Esophagus squamous epithelium (tissue), 5 donors: ENCODE measurements at places on chromosomes 1 and 21.

GRCh38 chr1:192571668-192572067 is 3.9 kb upstream of the RGS1 start:
- no peak for DNase-seq

GRCh38 chr1:218498056-218498938 is 153.2 kb downstream of the TGFB2 start:
- no peak for DNase-seq

GRCh38 chr1:33322870-33323585 is 2.1 kb upstream of the A3GALT2 start:
- DNase-seq, result no peak

- no peak for DNase-seq
Observed at GRCh38 chr21:23822760-23823159, 1784.5 kb downstream of the MRPL39 start.

GRCh38 chr1:219128957-219129356 is 44.7 kb upstream of the LYPLAL1 start:
- DNase-seq, result no peak

- DNase-seq, result no peak
Observed at GRCh38 chr1:199867601-199868000, 159.9 kb upstream of the NR5A2 start.

GRCh38 chr21:17045214-17045853 is 467.5 kb upstream of the CXADR start:
- no peak for DNase-seq

DNA sequence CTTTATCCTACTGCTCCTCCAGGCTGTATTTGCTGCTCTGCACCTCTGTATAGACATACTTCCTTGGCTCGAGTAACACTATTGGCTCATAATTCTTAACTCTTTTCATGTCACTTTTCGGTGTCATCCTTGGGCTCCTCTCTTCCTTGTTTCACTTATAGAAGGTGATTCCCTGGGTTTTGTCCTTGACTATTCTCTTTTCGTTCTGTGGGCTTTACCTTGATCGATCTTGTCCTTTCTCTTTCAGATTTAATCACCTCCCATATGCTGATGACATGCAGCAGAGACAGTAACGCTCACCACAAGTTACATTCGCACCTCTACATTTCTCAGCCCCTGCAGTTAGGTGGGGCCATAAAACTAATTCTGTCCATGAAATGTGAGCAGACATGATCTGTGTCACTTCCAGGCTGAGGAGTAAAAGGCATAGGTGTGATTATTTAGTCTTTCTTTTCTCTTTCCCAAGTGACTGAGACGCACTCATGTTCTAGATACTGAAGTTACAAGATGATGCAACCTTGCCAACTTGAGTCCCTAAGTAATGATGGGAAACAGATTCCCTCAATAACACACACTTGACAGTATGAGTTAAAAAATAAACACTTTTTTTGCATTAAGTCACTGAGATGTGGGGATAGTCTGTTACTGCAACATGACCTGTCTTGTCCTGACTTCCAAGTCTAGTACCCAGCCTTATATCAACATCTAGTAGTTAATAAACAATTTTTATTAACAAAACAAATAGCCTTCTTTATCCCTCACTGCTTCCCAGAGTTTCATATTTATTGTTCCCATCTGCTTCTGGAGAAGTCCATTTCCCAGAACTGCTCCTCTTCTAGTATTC is 49.9 kb upstream of the HAO2 start:
- DNase-seq, result no peak

DNA sequence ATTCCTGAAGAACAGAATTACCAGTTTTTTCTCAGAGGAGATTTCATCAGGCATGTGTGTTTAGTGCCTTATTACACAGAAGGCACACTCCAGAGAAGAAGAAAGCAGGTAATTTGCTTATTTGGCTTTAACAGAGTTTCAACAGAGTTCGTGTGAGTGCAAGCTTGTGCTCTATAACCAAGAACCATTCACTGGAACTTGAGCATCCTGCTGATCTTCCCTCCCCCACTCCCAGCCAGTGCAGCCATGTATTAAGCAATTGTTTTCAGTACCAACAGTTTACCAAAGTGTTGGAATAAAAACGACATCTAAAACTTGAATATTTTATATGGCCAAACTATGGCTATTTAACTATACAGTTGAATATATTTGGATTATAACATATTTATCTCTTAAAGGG is 4.3 kb downstream of the MGST3 start:
- DNase-seq, result no peak

- no peak for DNase-seq
Observed at GRCh38 chr1:108719656-108720435, 7.1 kb downstream of the FNDC7 start.

DNA sequence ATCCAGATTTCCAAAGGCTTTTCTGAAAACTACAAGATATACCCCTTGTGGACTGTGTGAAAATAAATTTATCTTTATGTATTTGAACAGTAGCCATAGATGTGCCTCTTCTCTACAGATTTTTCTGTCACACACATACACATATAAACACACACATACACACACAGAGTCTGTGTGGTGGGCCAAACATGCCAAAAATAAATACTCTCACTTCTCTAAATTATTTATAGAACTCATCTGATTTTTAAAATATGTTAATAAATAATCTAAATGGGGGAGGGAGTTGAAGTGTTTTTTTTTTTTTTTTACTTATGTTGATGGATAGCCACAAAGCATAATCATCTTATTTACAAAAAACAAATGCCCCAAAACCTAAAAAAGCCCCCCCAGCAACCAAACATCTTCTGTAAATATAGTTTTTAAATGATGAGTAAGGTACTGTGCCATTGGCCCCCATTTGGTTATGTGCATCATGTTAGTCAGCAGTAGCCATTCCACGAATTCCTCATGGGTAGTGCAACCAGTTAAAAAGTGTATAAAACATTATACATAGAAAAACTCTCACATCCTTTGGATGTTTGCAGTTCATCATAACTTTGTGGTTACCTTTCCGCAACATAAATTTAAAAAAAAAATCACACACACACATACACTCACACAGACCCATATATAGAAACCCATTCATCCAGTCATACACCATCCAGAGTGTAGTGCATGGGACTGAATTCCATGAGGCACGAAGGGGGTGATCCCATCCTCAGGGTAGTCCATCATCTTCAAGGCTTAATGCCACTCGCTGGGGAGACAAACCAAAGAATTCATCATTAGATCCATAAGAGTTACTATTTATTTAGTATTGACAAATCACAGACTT is 8.2 kb upstream of the MAGOH start:
- no peak for DNase-seq

DNA sequence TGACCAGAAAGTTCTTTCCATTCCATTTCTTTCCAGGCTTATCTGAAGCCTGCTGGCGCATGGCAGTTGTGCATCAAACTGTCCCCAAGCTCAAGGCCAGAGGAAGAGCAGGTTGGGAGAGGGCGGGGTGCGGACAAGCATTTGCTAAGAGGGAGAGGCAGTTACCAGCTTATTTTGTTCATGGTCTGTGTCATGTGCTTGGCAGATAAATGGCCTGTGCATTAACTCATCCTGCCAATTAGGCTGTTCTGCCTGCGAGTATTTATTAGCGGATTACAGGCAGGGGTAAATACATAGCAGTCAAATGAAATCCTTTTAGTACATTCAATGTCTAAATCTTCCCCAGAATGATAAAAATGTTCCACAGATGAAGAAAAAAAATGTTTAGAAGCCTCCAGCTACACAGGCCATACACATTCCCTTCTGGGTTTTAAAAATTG is 48.9 kb upstream of the B3GALNT2 start:
- no peak for DNase-seq

GRCh38 chr21:29419422-29419821 is 120.7 kb downstream of the BACH1 start:
- DNase-seq, result no peak

DNA sequence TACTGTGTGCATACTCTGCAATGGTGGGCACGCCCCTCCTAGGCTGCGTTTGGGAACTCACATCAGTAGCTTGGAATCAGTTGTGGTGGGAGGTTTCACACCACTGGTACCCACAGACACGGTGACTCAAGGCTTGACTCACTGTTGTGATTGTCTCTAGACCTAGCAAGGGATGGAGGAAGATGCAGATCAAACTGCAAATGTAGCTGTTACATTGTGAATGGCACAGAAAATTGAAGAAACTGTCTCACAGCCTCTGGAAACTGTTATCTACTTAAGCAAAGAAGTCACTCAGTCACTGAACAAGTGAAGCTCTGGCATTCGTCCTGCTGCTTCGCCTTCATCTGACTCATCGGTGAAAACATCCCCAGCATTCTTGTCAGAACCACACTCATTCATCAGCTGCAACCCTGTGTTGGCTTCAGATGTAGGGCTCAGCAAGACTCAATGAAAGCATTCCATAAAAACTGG is 59.5 kb downstream of the POFUT2 start:
- no peak for DNase-seq

DNA sequence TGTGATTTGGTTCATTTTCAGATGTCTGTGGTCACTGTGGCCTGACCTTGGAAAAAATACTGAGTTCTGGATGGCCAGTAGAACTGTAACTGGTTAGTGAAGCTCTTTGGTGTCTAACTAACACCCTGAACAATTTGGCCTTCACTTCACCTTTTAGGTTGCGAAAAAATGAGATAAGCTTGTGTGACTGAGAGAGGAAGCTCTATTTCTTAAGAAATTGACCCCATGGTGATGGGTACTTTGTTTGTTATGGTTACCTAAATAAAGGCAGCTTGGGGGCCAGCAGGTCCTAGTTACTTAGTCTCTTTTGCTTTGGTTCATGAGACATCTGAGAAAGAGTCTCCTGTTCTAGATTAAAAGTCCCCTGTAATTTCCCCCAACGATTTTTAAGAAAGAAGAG is 181.6 kb downstream of the ZNF326 start:
- no peak for DNase-seq

DNA sequence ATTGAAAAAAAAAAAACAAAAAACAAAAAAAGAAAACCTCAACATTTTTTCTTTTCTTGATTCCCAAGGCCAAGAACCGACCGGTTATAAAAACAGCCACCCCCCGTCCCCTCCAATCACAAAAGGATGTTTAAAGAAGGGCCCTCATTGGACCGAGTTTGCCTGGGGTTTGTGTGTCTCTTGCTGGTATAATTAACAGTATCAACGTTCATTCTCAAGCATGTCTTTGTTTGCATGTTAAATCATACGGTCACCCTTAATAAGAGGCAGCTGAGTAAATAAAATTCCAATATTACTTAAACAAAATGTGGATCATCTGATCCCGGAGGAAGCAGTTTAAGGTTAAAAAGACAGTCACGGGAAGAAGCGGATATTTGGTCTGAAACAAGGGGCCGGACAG is 201.1 kb downstream of the PRDM2 start:
- no peak for DNase-seq

- no peak for DNase-seq
Observed at GRCh38 chr1:11339346-11340232, 66.6 kb downstream of the UBIAD1 start.

GRCh38 chr1:3657578-3658230 is 5.4 kb downstream of the TP73 start:
- DNase-seq, result no peak

DNA sequence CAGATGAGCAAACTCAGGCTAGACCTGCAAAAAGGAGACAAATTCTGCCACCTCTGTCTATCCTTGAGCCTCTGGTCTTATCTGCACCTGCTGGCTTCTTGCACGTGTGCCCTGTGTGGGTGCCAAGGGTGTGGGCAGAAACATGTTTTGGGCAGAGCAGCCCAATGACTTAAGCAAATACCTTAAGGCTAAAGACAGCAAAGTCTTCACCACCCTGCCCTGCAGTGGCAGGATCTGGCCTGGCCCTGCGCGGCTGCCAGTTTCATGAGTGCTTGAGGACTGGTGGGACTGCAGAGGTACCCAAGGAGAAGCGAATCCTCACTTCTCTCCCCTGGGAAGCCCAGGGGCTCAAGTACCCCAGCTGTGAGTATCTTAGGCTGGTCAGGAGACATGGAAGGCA is 3.8 kb upstream of the SLC26A9 start:
- no peak for DNase-seq

DNA sequence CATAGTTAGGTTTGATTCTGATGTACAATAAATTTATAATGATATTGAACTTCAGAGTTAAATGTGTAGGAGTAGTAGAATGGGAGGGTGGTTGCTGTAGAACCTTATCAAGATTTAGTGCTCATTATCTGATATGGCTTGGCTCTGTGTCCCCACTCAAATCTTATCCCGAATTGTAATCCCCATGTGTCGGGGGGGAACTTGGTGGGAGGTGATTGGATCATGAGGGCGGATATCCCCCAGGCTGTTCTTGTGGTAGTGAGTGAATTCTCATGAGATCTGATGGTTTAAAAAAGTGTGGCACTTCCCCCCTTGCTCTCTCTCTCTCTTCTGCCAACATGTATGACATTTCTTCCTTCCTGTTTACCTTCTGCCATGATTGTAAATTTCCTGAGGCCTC is 265.5 kb downstream of the GRIK1 start:
- DNase-seq, result no peak

- DNase-seq, result no peak
Observed at GRCh38 chr21:17903029-17903806, 84.1 kb upstream of the C21orf91 start.

- DNase-seq, result no peak
Observed at GRCh38 chr21:46557469-46557868, 47.4 kb downstream of the S100B start.

DNA sequence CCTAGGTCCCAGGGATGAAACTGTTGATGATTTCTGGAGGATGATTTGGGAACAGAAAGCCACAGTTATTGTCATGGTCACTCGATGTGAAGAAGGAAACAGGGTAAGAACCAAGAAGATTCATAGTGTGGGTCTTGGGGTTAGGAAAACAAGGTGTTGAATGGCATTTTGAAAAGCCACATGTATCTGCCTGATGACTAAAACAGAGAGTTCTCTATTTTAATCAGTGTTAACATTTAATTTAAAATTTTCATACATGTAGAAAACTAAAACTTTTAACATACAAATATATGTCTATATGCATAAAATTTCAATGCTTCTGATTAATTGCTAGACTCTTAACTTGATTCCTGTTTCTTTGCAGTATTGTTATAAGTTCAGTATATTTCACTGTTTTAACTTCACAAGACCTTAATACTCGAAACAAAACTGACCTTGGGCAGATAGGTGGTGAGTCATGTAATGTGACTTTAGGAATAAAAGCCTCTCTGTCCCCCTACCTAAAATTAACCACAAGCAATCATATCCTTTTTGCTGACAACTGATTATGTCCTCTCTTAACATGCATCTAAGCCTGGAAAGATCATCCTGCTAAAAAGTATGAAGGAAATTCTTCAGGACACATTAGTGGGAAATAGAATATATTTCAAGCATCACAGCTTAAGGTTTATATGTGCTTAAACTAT is 95.6 kb downstream of the PTPRC start:
- no peak for DNase-seq

- DNase-seq, result no peak
Observed at GRCh38 chr21:16421007-16421406, 691.2 kb downstream of the USP25 start.

GRCh38 chr21:38351961-38352521 is 95.2 kb downstream of the KCNJ15 start:
- DNase-seq, result no peak

GRCh38 chr1:180863158-180863775 is 49.4 kb upstream of the KIAA1614 start:
- DNase-seq, result no peak

GRCh38 chr1:19967808-19968207 is 11.6 kb downstream of the PLA2G2A start:
- DNase-seq, result no peak
